ENCODE measurements at places on chromosomes 6 and 20.

GRCh38 chr6:156400487-156400886, 376.7 kb upstream of the ARID1B start:
- no peak for DNase-seq

DNA sequence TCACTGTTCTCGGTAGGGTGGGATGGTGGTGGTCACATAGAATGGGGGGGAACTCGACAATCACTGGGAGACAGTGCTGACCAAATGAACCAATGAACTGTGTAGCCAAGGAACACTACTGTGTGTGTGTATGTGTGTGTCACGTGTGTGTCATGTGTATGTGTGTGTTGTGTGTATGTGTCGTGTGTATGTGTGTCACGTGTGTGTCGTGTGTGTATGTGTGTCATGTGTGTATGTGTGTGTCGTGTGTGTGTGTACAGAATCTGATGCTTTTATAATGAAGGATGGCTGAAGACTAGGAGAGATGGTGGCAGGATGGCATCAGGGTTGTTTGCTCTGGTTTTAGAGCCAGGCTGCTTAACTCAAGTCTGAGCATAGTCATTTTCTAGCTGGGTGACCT, 99.1 kb upstream of the DUSP22 start:
- no peak for DNase-seq

DNA sequence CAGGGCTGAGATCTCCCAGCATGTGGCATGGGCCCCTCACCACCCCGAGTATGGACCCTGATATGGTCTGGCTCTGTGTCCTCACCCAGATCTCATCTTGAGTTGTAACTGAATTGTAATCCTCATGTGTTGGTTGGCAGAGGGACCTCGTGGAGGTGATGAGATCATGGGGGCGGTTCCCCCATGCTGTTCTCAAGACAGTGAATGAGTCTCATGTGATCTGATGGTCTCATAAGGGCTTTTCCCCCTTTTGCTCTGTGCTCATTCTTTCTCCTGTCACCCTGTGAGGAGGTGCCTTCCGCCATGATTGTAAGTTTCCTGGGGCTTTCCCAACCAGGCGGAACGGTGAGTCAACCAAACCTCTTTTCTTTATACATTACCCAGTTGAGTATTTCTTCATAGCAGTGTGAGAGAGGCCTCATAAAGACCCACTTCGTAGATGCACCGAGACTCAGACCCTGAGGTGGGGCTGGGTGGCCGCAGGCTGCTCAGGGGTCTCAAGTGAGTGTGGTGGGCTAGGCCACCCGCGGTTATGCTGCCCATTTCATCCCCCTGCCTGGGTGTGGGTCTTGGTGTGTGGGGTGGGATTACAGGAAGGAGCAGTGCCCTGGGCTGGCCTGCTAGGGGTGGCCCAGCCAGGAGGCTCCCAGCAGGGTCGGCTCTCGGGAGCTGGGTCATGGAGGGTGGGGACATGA, 26.2 kb upstream of the GATA5 start:
- peak; percentile 30 for DNase-seq

DNA sequence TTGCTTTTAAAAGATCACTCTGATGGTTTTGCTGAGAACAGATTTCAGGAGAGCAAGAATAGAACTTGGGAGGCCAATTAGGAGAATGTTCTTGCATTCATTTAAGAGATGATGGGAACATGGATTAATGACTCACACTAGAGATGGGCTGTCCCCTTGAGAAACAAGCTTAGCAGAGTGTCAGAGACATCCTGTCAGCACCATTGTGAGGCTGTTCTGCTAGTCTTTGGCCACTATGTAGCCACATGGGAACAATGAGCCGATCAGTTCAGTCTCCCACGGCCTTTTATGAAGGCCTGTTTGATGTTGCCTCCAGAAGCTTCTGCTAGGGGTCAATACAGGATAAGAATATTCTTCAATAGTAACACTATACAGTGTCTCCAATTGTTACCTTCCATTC, 113.0 kb upstream of the EYA4 start:
- no peak for DNase-seq

DNA sequence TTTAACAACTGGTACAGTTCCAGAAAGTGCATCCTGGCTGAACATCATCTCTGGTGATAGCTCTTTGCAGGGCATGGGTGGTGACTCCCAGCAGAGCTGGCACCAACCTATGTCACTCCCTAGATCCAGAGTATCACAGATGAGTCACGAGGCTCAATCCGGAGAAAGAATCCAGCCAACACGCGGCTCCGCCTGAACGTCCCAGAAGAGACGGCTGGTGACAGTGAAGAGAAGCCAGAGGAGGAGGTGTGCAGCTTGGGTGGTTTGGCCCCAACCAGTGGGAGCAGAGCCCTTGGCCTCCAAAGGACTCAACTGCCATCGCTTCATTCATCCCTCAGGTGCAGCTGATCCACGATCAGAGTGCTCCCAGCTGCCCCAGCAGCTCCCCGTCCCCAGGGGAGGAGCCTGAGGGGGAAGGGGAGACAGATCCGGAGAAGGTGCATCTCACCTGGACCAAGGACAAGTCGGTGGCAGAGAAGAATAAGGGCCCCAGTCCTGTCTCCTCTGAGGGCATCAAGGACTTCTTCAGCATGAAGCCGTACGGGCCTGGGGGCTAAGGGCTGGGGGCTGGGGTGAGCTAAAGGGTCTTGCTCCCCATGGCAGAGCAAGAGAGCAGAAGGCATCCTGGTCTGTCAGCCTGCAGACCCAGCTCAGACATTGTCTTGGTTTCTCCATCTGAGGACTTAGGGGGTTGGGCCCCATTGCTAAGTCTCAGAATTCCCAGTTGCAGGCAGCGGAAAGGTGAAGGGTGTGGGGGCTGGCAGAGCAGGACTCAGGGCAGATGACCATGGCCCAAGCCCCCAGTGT, 27.2 kb downstream of the SLC12A5 start:
- DNase-seq, result no peak

DNA sequence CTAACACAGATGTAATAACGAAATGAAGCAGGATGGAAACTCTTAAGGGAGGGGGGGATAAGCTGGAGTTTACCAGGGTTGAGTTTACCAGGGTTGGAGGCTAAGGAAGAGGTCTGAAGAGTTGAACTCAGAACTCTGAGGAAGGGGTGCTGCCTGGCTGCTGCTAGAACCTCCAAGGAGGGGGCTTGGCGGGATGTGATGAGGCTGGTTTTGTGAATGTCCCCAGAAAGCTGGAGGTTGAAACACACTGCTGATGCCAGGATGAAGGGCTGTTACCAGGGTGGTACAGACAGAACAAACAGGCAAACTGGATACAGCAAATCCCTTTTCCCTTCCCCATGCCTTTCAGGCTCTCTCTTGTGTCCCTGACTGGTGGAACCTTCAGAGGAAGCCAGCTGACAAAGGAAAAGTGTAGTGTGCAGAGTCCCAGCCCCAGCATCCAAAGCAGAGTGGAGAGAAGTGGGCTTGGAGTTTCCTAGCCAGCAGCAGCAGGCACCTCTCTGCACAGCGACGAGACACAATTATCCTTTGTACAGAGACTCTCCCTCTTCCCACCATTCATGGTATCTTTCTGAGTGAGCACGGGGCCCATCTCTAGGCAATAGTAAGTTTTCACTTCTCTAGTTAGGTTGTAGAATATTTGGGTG, 23.7 kb downstream of the UBE2V1 start:
- DNase-seq, result no peak

DNA sequence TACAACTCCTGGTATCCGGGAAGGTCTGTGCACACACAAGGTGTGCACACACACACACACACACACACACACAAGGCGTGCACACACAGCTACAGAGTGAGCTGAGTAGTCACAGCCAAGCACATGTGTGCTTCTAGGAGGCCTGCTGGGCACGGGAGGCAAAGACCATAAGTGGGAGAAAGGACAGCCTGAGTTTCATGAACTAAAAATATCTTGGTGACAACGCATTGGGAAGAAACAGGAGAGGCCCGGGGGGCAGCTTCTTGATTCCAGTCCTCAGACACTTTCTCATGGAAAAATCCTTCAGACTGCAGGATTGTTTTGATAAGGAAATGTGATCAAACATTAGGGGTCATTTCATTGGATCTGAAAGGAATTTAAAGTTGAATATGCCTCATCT, 2.6 kb downstream of the TRAF3IP2 start:
- no peak for DNase-seq

- DNase-seq, result no peak
These were observed 132.4 kb upstream of the STXBP5 start for GRCh38 chr6:147071776-147072175.

- DNase-seq, result no peak
These were observed 62.2 kb upstream of the CLDN20 start for GRCh38 chr6:155201461-155202226.

DNA sequence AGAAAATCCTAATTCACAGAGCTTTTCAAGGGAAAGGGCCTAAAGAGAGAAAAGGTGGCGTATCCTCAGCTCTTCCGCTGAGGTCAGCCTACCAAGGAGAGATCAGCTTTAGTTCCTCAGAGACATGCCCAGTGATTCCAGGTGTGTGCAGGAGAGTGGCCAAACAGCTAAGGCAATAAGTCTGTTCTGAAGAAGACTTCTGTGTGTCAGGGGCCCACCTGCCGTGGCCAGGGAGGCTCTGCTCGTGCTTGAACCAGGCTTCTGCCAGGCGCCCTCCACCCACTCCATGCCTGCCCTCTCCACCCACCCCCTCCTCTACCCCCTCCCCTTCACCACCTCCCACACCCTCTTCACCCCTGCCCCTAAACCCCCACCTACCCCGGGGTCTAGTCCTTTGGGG, 67.4 kb upstream of the ARMC2 start:
- DNase-seq, result no peak

GRCh38 chr6:12473494-12473893, 183.3 kb downstream of the EDN1 start:
- no peak for DNase-seq

GRCh38 chr6:23414051-23414445, 712.0 kb upstream of the NRSN1 start:
- DNase-seq, result no peak

DNA sequence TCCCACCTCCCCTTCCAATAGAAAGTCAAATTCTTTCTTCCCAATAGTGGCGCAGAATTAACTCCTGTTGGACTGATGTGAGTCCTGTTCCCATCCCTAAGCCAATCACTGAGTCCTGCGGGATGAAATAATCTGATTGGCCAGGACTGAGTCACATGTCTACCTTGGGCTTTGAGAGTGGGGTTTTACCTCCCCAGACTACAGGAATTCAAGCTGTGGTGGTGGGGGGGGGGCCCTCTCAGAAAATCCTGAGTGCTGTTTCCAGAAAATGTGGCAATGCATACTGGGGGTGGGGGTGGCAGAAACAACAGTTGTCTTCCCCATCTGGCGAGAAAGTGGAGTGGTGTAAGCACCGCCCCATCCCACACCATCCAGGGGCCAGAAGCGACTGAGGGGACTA, 65.7 kb downstream of the CTCFL start:
- no peak for DNase-seq

DNA sequence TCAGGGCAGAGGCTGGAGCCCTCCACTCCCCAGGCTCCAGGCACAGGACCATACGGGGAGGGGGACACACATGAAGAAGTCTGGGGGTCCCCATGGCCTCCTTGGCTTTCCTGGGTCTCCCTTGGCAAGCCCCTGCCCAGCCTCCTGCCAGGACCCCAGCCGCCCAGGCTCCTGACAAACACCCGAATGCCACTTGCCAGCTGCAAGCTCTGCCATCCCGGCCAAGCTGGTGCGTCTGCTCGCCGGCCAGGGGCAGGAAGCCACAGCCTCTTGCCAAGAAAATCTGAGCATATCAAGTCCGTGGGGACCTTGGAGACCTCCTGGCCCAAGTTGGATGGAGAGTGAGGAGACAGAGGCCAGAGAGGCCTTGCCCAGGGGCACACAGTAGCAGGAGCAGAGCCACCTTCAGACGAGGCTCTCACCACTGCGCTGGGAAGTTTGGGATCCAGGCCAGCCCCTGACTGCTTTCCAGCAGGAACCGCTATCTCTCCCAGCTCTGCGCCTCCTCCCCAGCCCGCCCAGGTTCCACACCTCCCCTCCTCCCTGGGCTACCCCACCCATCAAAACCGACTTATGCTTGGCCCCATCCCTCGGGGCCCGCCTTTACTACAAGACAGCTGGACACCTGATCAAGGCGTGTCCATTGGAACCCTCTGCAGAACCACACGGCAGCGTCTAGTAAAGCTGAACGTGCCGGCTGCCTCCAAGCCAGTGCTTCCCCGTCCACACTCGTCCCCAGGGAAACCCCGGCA, 80.2 kb downstream of the GRM4 start:
- DNase-seq, result no peak

DNA sequence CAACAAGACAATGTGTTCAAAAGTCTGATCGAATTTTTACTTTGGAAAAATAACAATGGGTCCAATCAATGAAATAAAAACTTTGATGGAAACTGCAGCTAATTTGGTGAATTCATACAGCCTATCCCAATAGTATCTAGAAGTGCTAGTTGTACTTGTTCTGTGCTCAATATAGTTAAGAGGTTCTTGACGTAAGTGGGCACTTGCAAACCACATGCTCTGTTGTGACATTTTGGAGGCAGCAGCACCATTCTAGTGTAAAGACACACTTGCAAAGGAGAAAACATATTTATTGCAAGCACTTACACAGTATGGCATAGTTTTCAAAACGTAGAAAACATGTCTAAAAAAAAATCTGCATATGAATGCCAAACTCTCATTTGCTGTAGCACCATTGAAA, 6.7 kb upstream of the KLHL31 start:
- no peak for DNase-seq

DNA sequence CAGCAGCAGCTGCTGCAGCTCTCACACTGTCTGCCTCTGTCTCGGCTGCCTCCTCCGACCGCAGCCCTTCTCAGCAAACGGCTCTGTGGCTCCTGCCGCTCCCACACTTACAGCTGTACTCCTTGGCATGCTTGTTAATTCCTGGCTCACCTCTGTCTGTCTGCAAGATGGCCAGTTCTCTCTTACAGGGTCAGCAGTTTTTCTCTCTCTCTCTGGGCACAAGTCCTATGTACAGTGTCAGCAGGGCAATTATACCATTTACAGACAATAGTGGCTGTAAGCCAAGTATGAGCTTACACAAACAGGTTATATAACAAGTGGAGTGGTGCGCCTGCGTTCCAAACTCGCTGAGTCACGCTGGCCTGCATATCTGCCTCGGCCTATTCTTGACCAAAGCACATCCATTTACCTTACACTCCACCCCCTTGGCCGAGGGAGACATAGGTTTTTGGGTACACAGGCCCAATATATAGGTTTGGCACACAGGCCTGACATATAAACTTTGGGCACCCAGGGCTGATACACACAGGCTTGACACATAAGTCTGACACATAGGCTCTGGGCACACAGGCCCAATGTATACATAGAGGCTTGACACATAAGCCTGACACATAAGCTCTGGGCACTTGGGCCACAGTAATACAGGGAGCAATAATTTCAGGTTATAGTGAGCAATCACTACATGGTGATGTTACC, 4.4 kb downstream of the ZKSCAN3 start:
- no peak for DNase-seq

DNA sequence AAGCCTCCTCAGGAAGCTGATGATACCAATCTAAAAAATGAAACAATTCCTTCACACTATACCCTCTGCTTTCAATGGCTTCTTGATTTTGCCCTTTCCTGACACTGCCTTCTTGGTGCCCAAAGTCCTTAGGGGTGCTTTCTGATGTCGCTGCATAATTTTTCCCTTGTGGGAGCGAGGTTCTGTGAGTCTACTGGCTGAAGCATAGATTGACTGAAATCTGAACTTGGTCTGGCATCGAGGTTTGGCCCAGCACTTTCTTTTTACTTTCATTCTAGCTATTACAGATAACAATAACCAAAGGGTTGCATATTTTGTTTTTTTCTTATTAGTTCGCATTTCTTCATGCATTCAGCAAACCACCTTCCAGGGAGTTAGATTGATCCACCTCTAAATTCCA, 65.8 kb downstream of the E2F3 start:
- DNase-seq, result no peak

GRCh38 chr20:19975436-19975799, 41.7 kb upstream of the NAA20 start:
- no peak for DNase-seq
